CD4-positive, CD25-positive, alpha-beta regulatory T cell (primary cell): ENCODE measurements at places on chromosomes 7 and 10. TPM values are rescaled to one million over a fixed set of nuclear protein-coding genes. Genes with fewer than 3 reads are reported as not detected.

DNA sequence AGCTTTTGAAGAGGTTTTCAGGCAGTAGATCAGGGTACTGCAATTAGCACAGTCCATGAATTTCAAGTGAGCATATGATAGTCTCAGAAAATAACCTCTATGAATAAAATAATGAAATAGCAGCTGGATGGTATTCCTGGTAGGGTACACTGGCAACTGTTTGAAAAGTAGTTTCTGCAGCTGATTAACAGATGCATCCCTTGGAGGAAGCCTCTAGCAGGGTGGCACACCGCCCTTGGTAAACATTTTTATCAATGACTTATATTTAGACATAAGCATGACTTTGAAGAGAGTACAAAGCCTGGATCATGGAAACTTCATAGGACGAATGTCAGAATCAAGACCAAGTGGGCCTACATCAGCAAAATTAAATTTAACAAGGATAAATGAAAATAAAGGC is 26.8 kb downstream of the WNT16 start:
- peaks cover 24% of the 10 kb centered on the region for H3K36me3 ChIP-seq
- no peak overlapping the region for H3K27ac ChIP-seq
- no peaks in the 10 kb centered on the region for H3K4me1 ChIP-seq

GRCh38 chr7:38273286-38273995 is at the start of gene TARP:
TSS of gene TARP (minus strand) at chr7:38273636.
- DNase-seq, result no peak
- H3K4me3 ChIP-seq, result no peak within 1 kb of the TSS
- no peaks in the 10 kb centered on the region for H3K36me3 ChIP-seq
- H3K27me3 ChIP-seq, result no peaks in the 10 kb centered on the region
- H3K27ac ChIP-seq, result no peak within 1 kb of the TSS

DNA sequence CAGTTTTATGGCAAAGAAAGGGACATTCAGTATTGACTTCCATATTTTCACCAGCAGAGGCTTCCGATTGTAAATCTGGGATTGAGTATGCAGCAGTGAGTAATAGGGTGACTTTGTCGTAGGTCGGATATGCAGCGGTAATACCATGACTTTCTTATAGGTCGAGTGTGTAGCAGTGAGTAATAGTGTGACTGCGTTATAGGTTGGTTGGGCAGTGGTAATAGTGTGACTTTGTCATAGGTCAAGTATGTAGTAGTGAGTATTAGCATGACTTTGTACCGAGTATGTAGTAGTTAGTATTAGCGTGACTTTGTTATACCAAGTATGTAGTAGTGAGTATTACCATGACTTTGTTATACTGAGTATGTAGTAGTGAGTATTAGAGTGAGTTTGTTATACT is 268.2 kb upstream of the ADARB2 start:
- no peak overlapping the region for H3K4me3 ChIP-seq
- H3K36me3 ChIP-seq, result no peaks in the 10 kb centered on the region
- no peaks in the 10 kb centered on the region for H3K27me3 ChIP-seq
- no peaks in the 10 kb centered on the region for H3K4me1 ChIP-seq

GRCh38 chr7:45921699-45922519 is 837 bp upstream of the IGFBP3 start:
- H3K4me1 ChIP-seq, result peaks cover 4% of the 10 kb centered on the region
- peaks cover 20% of the 10 kb centered on the region for H3K27me3 ChIP-seq
- no peak overlapping the region for H3K27ac ChIP-seq

GRCh38 chr7:133433165-133433812 is 180.4 kb downstream of the EXOC4 start:
- H3K27me3 ChIP-seq, result no peaks in the 10 kb centered on the region
- H3K4me1 ChIP-seq, result peaks cover 3% of the 10 kb centered on the region
- DNase-seq, result no peak

DNA sequence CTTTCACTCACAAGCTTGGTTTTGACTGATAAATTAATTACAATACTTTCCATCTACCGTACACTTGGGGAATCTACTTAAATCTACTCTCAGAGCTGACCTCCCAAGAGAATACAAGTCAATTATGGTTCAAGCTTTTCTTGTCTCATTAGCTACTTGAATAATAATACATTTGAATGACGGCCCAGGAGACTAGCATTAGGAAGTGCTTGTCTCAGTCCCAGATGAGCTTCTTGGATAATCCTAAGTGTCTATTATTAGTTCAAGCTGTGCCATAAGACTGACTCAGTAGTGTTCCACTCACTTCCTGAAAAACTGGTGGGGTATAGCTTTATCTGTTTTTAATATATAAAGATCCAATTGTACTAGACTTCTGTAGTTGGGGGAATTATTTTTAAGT is 100.2 kb downstream of the GNAT3 start:
- no peaks in the 10 kb centered on the region for H3K4me1 ChIP-seq
- no peak overlapping the region for H3K27ac ChIP-seq
- no peak overlapping the region for H3K4me3 ChIP-seq
- no peaks in the 10 kb centered on the region for H3K27me3 ChIP-seq
- DNase-seq, result no peak

DNA sequence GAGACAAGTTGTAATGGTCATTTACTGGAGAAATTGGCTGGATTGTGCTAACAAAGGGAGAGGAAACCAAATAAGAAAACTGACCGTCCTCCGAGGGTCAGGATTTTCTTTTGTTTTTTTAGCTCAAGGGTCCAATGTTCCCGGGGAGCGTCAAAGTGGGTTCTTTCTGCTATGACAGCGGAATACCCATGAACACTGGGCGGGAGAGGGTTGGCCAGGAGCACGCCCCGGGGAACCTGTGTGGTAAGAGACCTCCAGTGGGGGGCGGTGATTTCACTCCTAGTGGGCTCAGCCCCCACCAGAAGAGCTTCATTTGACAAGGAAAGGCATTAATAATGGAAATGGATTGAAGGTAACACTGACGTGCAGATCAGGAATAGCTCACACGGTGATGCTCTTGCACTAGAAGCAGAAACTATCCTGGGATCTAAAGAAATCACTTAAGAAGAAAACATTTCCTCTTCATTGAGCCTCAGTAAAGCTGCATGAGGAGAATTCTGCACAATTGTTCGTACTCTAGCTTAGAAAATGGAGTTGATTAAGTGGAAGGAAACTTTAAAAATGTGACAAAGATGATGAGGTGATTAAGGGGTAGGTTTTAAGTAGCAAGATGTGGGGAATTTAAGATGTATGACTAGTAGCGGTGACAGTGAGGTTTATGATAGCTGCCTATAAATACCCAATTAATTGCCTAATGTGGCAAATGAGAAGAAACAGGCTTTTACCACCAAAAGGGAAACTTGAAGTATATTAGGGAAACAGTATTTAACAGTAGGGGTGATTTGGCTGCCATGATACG is 627.2 kb downstream of the SUGCT start:
- no peaks in the 10 kb centered on the region for H3K36me3 ChIP-seq
- no peaks in the 10 kb centered on the region for H3K4me1 ChIP-seq
- no peak overlapping the region for H3K4me3 ChIP-seq
- H3K27ac ChIP-seq, result no peak overlapping the region
- H3K27me3 ChIP-seq, result no peaks in the 10 kb centered on the region

GRCh38 chr10:90480466-90480865 is 377.4 kb downstream of the HTR7 start:
- no peak for DNase-seq
- H3K27me3 ChIP-seq, result no peaks in the 10 kb centered on the region
- H3K4me3 ChIP-seq, result no peak overlapping the region
- H3K4me1 ChIP-seq, result no peaks in the 10 kb centered on the region

GRCh38 chr7:86926732-86927131 is 132.7 kb downstream of the ELAPOR2 start:
- no peak overlapping the region for H3K4me3 ChIP-seq
- DNase-seq, result no peak
- no peaks in the 10 kb centered on the region for H3K36me3 ChIP-seq
- no peak overlapping the region for H3K27ac ChIP-seq
- no peaks in the 10 kb centered on the region for H3K4me1 ChIP-seq

- peak; percentile 65 for DNase-seq
- H3K4me1 ChIP-seq, result peaks cover 22% of the 10 kb centered on the region
- no peak overlapping the region for H3K4me3 ChIP-seq
- no peak overlapping the region for H3K27ac ChIP-seq
- no peaks in the 10 kb centered on the region for H3K36me3 ChIP-seq
- no peaks in the 10 kb centered on the region for H3K27me3 ChIP-seq
Observed at GRCh38 chr10:97791824-97792721, 20.3 kb upstream of the SFRP5 start.

- H3K36me3 ChIP-seq, result no peaks in the 10 kb centered on the region
- H3K27ac ChIP-seq, result no peak overlapping the region
- DNase-seq, result no peak
- peaks cover 27% of the 10 kb centered on the region for H3K27me3 ChIP-seq
Observed at GRCh38 chr7:116495736-116496135, 3.8 kb upstream of the CAV2 start.

DNA sequence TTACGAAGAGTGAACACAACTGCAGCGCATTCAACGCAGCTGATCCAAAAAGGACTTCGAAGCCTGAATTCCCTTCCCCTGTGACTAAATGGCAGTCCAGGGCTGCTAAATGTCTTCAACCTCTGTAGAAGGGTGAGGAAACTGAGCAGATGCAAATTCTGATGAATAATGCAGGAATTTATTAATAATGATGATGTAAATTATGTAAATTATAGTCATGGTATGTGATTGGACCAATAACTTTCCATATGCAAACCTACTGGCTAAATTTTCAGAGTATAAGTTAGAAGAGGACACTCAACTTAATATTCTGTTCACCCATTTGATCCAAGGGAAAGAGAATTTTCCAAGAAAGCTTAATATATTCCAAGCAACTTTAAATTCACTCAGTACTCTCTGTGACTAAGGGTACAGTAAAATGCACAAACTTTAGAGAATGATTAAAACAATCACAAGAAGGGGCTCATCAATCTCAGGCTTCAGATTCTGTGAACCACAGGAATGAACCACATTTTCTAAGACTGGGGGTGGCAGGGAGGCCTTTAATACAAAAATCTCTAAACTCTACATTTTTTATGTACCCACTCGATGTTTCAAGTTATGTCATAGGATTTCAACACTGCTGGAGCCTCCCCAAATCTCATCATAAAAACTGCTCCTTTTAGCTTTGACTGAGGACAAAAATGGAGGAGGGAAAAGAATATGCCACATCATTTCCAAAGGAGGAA is 3.5 kb downstream of the FGFR2 start:
- no peak overlapping the region for H3K27ac ChIP-seq
- H3K27me3 ChIP-seq, result peaks cover 26% of the 10 kb centered on the region
- no peaks in the 10 kb centered on the region for H3K36me3 ChIP-seq
- H3K4me3 ChIP-seq, result no peak overlapping the region
- DNase-seq, result no peak

GRCh38 chr7:111990643-111991042 is 215.6 kb downstream of the DOCK4 start:
- no peaks in the 10 kb centered on the region for H3K27me3 ChIP-seq
- H3K27ac ChIP-seq, result no peak overlapping the region
- no peak for DNase-seq
- H3K4me3 ChIP-seq, result no peak overlapping the region

- no peak overlapping the region for H3K4me3 ChIP-seq
- no peak for DNase-seq
- no peaks in the 10 kb centered on the region for H3K27me3 ChIP-seq
- H3K36me3 ChIP-seq, result no peaks in the 10 kb centered on the region
Observed at GRCh38 chr7:26298472-26299058, 6.9 kb downstream of the SNX10 start.

DNA sequence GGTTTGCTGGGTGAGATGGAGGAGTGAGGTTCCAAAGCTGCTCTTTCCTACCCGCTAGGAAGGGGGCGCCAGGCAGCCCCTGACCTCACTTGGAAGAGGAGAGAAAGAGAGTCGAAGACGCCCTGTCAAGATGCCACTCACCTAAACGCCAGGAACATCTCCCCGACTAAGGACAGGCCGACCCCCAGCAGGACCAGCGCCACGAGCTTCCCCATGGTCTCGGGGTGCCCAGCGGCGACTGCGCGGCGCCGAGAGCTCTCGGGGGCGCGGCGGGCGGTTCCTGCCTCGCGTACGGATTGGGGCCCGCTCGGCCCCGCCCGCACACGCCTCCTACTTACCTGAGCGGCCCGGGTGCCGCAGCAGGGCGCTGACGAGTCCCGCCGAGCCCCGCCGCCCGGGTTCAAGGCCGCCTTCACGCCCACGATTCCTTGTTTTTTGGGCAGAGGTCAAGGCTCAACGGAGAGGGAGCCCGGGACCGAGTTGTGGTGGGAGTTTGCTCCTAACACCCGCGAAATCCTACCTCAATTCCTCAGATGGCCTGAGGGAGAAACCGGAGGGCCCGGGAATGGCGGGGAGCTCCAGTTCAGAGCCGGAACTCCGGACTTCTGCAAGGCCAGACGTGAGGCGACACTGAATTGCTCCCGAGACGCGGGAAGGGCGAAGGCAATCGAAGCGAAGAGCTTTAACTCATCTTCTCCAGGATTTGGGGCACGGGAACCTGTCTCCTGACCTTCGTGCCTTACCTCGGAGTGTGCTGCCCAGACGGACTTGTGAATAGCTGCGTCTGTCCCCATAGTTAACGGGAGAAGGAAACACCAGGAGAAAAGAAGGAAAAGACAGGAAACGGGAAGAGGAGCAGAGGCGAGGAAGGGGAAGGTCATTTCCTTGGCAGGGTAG is at the start of gene PON3:
PON3 (minus strand) TSS at position 240 of the 897 bp plus-strand sequence; CDS start at position 215, 25 bp downstream.
- DNase-seq, result peak; percentile 38
- H3K4me1 ChIP-seq, result peaks cover 5% of the 10 kb centered on the region
- H3K27me3 ChIP-seq, result peaks cover 5% of the 10 kb centered on the region

GRCh38 chr7:36884910-36885309 is 160.6 kb upstream of the AOAH start:
- no peak for DNase-seq
- no peaks in the 10 kb centered on the region for H3K4me1 ChIP-seq
- H3K27me3 ChIP-seq, result no peaks in the 10 kb centered on the region
- no peak overlapping the region for H3K27ac ChIP-seq
- H3K4me3 ChIP-seq, result no peak overlapping the region
- peaks cover 64% of the 10 kb centered on the region for H3K36me3 ChIP-seq

DNA sequence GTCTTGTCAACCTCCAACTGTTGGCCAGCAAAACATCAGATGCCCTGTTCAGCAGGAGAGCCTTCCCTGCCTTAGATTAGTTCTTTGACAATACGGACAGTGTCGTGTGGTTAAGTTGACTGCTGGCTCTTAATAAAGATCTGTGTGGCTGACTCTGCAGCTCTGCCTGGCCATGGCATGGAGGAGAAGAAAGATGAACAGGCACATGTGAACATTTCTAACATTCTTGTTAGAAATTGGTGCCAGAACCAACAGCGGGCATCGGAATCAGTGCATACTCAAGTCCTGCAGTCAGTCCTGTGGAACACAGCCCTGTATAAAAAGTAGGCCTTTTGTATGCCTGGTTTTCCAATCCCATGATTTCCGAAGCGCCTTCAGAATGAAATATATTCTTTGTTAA is 455.6 kb downstream of the POM121L12 start:
- H3K27ac ChIP-seq, result no peak overlapping the region
- DNase-seq, result no peak

Gene SEC23IP
- 45.0 TPM for polyA plus RNA-seq

Gene PLEKHS1
- polyA plus RNA-seq, result not detected

Gene CCDC136
- 2.9 TPM for polyA plus RNA-seq

Gene STK31
- not detected for polyA plus RNA-seq

Gene HECW1
- polyA plus RNA-seq, result 0.68 TPM

Gene CHAT
- polyA plus RNA-seq, result not detected

Gene OPTN
- polyA plus RNA-seq, result 73.9 TPM

Gene COL26A1
- not detected for polyA plus RNA-seq

Gene SLC25A28
- polyA plus RNA-seq, result 24.4 TPM

Gene LIPK
- polyA plus RNA-seq, result not detected

Gene CRYGN
- polyA plus RNA-seq, result 0.39 TPM
